ENCODE measurements at places on chromosomes 3 and 15.

GRCh38 chr3:62332835-62333244 is 40.5 kb downstream of the FEZF2 start:
- DNase-seq: peak; percentile 36

DNA sequence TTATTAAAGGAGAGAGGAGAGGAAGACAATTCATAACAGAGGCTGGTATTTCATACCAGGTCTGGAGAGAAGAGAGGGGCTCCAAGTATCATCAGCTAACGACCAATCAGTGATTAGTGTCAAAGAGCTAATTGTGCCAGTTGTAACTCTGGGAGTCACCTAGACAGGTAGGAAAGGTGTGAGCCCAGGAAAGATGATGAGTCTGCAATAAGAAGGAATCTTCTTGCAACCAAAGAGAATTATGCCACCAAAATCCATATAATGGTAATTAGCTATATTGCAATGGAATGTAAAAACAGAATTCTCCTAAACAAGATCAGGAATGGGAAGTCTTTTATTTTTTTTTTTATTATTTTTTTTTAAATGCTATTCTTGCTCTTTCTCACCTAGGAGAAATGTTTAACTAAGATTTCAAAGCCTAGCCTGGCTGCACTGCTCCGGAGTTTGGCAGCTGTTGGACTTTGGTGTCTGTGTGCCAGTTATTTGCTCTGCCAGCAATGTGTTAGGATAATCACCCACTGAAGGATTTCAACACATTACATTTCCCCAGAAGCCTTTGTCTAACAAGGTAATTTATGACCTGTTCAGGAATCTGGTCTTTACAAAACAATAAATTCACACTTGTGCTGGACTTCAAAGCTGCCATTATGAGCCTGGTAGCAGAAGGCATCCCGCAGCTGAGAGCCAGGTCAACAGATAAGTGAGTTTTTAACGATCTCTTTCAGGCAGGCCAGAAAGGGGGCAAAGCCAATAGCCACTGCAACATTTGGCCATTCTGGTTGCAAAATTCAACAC is 89.4 kb downstream of the FOXB1 start:
- DNase-seq: no peak

GRCh38 chr3:39291903-39292329 is 12.1 kb upstream of the CX3CR1 start:
- peak; percentile 64 for DNase-seq

DNA sequence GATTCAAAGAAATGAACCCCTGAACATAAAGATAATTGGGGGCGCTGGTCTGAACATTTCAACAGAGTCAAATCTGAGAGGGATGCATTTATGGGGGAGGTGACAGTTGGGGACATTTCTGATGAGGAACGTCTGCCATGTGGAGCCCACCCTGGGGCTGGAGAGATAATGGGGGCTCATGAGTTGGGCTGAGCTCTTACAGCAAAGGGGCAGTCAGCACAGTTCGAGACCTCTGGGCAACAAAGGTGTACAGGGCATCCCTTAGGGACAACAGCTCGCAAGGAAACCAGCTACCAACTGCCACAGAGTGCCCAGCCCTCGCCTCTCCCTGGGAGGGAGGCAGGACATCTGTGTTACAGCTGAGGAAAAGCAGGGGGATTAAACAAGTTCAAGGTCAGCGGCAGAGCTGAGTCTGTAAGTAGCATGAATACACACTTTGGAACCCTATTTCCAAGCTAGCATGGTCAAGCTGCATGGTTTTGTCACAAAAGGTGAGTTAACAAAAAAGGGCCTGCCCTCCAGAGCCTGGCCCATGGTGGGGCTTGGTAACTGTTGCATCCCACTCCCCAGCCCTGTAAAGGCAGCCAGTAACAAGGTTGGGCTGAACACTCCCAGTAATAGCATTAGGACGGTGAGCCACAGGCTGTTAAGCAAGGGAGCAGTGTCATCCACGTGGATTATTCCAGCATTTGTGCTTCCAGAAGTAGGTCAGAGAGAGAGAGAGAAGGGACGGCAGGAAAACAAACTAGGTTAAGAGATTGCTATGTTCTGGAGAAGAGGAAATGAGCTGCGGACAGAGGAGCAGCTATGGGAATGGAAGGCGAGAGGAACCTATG is 4.3 kb downstream of the GNB5 start:
- no peak for DNase-seq

- DNase-seq: no peak
Observed at GRCh38 chr3:179716226-179716625, 63.4 kb downstream of the USP13 start.

- DNase-seq: peak; percentile 69
Observed at GRCh38 chr15:101499863-101500713, 10.6 kb upstream of the PCSK6 start.

GRCh38 chr3:29183346-29184087 is 97.4 kb upstream of the RBMS3 start:
- no peak for DNase-seq

DNA sequence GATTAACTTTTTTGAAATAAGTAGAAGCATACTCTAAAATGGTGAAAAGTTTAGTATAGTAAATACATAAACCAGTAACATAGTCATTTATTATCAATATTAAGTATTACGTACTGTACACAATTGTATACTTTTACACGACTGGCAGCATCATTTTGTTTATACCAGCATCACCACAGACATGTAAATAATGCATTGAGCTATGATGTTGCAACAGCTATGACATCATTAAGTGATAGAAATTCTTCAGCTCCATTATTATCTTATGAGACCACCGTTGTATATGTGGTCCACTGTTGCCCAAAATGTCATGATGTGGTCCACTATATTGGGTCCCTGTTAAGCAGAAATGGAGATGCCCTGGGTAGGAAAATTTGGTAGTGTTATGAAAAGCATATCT is 51.3 kb downstream of the DRD3 start:
- no peak for DNase-seq

DNA sequence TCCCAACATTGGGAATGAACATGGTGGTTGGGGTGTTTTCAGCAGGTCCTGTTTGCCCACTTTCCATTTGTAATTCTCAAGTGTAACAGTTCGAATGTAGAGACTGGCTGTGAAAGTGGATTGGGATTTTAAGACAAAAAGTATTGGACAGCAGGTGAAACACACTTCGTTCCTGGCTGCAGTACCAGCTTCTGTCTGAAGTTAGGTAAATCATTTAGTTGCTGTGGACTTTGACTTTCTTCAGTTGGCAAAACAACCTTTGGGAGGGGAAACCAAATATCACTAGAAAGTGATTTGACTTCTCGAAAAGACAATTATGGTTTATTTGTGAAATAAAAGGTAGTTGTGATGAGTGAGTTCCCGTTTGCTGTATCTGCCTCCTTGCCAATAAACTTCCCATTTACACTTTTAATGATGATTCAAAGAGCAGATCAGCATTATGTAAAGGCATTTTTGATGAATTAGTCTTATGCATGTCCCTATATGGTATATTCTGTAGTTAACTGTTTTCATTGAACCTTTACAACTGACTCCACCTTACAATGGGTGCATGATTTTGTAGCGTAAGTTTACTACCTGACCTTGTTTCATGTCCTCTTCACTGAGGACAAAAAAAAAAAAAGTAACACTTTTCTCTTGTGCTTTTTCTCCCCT is 34.0 kb downstream of the FNDC3B start:
- no peak for DNase-seq

- DNase-seq: no peak
Observed at GRCh38 chr3:4656059-4656458, 162.9 kb downstream of the ITPR1 start.

- DNase-seq: no peak
Observed at GRCh38 chr15:98381446-98381845, 266.9 kb upstream of the IGF1R start.

DNA sequence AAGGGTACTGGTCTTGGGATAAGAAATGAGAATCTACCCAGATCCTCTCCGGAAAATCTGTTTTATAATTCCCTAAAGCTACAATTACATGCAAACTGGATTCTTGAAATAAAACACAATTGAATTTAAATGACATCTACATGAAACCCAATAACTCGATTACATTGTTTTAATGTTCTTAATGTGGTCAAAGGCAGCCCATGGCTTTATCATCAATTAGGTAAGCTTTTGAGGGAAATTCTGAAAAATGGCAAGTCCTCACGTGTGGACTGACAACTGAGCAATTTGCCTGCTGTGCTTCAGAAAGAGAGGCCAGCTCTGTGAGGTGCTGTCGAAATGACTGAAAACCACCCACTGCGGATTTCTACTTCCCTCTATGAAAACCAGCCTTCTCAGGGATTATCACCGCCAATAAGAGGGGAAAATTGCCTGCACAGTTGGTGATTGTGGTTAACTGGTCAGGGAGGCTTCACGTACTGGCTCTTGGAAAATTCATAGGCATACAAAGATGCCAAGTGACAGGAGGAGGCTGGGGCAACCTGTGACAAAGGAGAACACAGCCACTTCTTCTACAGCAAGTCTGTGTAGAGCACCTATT is 200.8 kb upstream of the SLCO3A1 start:
- no peak for DNase-seq

DNA sequence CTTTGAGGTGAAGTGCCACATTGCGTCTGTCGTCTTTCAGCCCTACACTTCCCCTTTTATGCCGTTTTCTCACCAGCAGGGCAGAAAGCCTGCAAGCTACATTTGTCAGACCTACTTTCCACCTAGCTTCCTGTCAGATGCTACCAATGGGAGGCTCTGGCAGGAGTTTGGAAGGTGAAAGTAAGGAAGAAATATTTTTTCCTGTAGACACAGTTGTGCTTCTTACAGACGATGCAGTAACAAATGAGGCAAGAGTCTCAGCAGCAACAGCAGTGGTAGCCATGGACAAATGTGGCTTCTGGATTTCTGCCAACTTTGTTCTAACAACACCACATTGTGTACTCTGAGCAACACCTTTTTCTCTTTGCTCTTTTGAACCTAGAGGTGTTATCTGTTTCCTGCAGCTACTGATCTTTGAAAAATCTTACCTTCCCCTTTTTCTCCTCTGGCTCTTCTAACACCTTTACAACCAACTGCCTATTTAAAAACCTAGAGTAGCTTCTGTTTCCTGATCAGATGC is 70.6 kb upstream of the STT3B start:
- no peak for DNase-seq

- DNase-seq: no peak
Observed at GRCh38 chr15:70584838-70585706, 178.3 kb downstream of the UACA start.

GRCh38 chr3:105162448-105162847 is 204.3 kb upstream of the ALCAM start:
- DNase-seq: peak; percentile 56

DNA sequence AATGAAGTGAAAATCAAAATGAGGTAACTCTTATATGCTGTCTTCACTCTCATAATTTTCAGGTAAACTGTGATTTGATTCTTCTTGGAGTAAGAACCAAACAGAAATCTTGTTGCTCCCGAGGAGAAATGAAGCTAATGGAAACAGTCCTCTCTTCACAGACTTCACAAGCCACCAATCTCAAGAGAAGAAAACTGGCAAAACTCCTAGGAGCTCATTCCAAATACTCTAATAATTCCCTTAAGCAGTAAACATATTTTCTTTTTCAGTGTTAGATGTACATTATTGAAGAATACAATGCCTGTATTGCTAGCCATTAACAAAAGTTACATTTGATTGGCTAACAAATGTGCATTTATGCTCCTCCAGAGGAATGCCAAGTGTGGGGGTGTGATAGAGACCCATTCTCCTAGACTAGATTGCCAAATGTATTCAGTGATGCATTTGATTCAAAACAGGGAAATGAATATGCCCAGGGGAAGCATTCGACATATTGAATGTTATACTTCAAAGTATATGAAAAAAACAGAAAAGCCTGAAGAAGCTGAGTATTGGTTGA is 11.8 kb upstream of the RIOX2 start:
- DNase-seq: no peak

GRCh38 chr3:110583373-110583935 is 488.2 kb upstream of the NECTIN3 start:
- no peak for DNase-seq

- no peak for DNase-seq
Observed at GRCh38 chr3:188262913-188263683, 109.1 kb downstream of the LPP start.

DNA sequence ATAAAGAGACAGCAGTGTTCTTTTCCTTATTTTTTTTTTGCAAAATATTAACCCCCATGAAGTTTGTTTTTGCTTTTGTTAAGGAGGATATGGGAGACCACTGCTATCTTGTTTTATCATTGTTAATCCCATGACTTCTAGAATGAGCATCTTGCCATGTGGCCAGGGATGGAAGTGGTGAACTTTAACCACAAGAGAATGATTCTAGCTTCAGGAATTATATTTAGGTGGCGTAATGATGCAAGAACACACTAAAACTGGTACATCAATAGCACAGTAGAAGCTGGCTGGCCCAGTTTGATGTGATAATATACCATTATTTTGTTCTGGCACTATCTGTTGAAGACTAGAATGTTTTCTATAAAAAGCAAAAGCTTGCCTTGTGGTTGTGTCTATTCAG is 720.9 kb downstream of the GRM7 start:
- no peak for DNase-seq

- no peak for DNase-seq
Observed at GRCh38 chr15:73748730-73749129, 4.4 kb downstream of the INSYN1 start.

DNA sequence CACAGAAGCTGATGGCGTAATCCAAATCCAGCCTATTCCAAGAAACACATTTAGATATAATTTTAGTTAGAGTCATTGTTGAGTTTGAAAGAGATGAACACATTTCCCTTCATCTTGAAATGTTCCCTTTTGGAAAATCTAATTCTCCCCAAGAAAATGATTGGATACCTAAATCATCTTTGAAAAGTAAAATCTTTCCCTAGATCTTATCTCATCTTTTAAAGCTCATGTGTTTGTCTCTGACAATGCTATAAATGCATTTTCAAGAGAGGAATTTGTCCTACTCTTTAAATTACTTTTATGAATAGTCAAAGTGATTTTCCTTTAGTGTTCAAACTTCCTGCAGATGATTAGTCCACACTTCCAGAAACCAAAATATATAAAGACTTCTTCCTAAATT is 82.6 kb upstream of the CNTN6 start:
- DNase-seq: no peak

DNA sequence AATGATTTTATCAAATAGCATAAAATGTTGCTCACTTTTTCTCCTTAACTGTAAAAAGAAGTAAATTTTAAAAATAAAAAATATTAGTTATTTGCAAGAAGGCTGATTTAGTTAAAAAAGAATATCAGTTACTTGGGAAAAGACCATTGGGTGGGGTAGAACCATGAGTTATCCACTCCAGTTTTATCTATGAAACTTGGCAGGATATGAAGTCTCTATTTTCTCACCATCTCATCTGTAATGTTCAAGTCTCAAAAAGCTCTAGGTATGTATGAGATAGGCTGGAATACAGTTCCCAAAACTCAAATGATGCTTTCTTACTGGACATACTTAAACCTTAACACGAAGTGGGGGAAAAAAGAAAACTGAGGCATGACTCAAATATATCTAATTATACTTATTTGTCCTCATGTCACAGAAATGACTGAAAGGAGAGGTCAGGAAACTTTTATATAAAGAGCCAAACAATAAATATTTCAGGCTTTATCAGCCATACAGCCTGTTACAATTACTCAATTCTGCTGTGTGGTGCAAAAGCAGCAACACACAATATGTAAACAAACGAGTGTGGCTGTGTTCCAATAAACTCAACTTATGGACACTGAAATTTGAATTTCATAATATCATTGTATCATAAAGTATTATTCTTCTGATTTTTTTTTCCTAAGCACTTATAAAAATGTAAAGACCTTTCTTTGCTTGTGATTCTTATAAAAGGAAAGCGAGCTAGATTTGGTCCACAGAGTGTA is 131.8 kb downstream of the TBL1XR1 start:
- no peak for DNase-seq

- no peak for DNase-seq
Observed at GRCh38 chr3:74640211-74640610, 25.8 kb upstream of the CNTN3 start.

- DNase-seq: no peak
Observed at GRCh38 chr3:9916346-9916733, 558 bp upstream of the IL17RC start.

GRCh38 chr3:33358172-33358781 is 81.0 kb downstream of the FBXL2 start:
- no peak for DNase-seq
